Endothelial cell of umbilical vein (primary cell): ENCODE measurements at places on chromosomes 4 and X. TPM values are rescaled to one million over a fixed set of nuclear protein-coding genes. Genes with fewer than 3 reads are reported as not detected.

Gene NEUROG2
- total RNA-seq, result not detected in 2 replicates

Gene ANTXR2
- 64.6 and 71.9 TPM in 2 replicates for total RNA-seq

Gene ZFP42
- total RNA-seq, result not detected in 2 replicates

Gene KIT
- total RNA-seq, result 29.3 and 39.7 TPM in 2 replicates

Gene BGN
- total RNA-seq, result 453 and 479 TPM in 2 replicates

Gene CYSLTR1
- not detected in 2 replicates for total RNA-seq

Gene TLR6
- total RNA-seq, result 1.1 and 1.7 TPM in 2 replicates

Gene RBM47
- not detected in 2 replicates for total RNA-seq

Gene RIPPLY1
- not detected in 2 replicates for total RNA-seq

Gene BRS3
- not detected in 2 replicates for total RNA-seq

Gene ARHGAP6
- total RNA-seq, result 0.69 and 1.4 TPM in 2 replicates

Gene LRIT3
- total RNA-seq, result 0.13 and 0.16 TPM in 2 replicates

- DNase-seq, result peak; percentile 32
Measured at GRCh38 chr4:137861682-137862081, 329.4 kb upstream of the PCDH18 start.

GRCh38 chrX:76279007-76279406 lies 106.1 kb downstream of the PBDC1 start:
- DNase-seq, result peak; percentile 40

DNA sequence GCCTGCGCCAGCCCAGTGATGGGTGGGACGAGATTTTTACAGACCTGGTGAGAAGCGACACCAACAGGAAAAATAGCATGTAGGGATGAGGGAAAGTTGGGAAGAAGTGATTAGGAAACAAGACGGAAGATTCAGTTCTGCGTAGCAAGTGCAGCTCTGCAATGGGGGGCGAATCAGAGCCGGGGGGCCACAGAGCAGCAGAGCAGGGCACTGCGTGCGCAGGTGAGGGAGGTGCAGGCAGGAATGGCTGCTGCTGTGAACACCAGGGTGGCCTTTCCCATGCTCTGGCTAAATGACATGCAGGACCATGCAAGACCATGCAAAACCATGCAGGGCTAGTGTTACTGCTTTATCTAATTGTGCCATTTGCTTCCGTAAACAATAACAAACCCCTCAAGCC lies 442.7 kb upstream of the FRG1 start:
- no peak for DNase-seq

- DNase-seq, result no peak
Measured at GRCh38 chrX:46200413-46200812, 344.8 kb downstream of the ZNF674 start.

DNA sequence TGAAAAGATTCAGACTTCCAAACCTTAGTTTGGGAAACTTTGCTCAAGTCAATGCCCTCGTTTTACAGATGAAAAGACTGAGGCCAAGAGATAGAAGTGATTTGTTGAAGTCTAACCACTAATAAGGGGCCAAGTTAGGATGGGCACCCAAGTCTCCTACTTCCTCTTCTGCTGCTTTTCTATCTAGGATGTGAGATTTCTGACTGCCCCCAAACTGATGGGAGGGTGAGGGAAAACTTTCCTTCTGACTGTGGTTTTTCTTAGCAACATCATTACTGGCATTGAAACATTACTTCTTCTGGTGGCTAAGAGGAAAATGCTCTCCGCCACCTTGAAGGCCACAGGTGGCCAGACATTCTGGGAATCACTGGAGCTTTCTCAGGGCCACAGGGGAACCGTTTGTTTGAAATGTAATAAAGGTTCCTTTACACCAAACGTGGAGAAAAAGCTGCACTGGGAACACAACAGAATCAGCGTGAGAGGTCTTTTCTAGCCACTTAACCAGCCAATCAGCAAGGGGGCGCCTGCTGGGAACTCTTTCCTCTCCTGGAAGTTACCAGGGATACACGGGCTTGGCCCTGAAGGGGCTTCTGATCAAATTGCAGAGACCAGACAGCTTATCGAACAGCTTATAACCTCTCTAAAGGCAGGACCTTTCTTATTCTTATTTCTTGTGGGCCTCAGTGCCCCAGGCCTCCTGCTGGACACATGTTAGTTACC lies 115.9 kb upstream of the TEX13D start:
- DNase-seq, result no peak

GRCh38 chr4:17712166-17712565 lies 69.3 kb downstream of the FAM184B start:
- DNase-seq, result no peak

DNA sequence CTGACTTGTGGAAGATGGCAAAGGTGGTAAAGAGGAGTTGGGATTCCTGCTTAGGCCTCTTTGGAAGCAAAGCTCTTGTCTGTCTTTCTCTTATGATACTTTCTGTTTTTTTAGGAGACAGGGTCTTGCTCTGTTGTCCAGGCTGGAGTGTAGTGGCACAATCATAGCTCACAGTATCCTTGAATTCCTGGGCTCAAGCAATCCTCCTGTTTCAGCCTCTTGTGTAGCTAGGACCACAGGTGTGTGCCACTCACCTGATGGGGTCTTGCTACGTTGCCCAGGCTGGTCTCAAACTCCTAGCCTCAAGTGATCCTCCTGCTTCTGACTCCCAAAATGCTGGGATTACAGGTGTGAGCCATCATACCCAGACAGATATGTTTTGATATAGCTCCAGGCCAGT lies 19.3 kb upstream of the IGFBP7 start:
- no peak for DNase-seq

DNA sequence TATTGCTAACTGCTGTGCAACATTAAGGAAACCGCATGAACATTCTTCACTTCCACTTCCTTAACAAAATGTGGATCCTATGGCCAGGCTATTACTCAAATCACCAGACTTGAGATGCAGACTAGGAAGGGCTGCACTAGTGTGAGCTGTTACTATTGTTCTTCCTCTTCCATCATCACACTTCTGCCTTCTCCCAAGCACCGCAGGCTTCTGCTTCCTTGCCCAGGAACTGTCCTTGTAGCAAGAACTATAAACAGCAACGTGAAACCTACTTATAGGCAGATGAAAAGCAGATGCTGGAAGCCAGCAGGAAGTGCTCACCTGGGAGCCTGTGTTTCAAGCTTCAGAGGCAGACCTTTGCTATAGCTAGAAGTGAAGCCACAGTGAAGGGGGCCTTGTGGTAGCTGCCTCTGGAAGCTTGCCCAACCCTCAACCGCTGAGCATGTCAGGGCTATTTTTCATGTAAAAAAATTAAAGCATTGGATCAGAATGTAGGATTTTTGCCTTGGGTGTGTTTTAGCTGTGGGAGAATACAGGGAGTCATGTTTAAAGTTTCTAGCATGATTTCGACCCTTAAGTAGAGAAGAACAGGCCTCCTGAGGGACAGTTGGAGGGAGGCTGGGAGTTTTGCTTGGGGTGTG lies 43.9 kb downstream of the CLNK start:
- no peak for DNase-seq

GRCh38 chr4:151438154-151438553 lies 29.2 kb downstream of the FHIP1A start:
- no peak for DNase-seq

- no peak for DNase-seq
Measured at GRCh38 chr4:22593933-22594332, 78.1 kb upstream of the ADGRA3 start.

GRCh38 chrX:130139474-130140201 lies 26.0 kb downstream of the AIFM1 start:
- DNase-seq, result peak; percentile 29

DNA sequence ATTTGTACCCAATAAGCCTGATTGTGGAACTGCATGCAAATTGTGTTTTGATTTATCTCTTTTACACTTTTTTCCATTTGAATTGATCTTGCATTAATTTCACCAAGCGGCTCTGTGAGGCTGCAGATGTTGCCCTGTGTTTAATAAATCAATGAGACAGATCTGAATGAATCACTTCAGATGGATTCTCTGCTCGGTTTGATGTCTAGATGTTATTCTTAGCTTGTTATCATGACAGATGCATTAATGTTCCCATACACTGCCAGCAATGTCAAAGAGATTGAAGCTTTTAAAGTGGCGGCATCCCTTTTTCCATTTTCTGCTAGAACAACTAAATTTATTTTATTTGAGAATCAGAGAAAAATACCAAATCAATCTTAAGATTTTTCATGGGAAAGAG lies 6.3 kb downstream of the DACH2 start:
- DNase-seq, result no peak

- DNase-seq, result peak; percentile 53
Measured at GRCh38 chr4:173494013-173494970, 35.7 kb downstream of the HAND2 start.

GRCh38 chr4:31192341-31192740 lies 472.2 kb downstream of the PCDH7 start:
- no peak for DNase-seq

- no peak for DNase-seq
Measured at GRCh38 chrX:148498067-148498466, 2.4 kb upstream of the AFF2 start.

- peak; percentile 4 for DNase-seq
Measured at GRCh38 chrX:104254442-104255115, at the start of gene ESX1. ESX1 (minus strand) TSS chrX:104254933; CDS start chrX:104254849, 84 bp downstream.

GRCh38 chrX:17459008-17459611 lies 84.1 kb downstream of the NHS start:
- DNase-seq, result no peak

GRCh38 chr4:6328526-6328925 lies 58.9 kb downstream of the WFS1 start:
- no peak for DNase-seq

- DNase-seq, result peak; percentile 67
Measured at GRCh38 chr4:105191621-105192210, 45.0 kb downstream of the TET2 start.
